OCI-LY7 (cell line): ENCODE measurements at places on chromosomes 4 and X.

DNA sequence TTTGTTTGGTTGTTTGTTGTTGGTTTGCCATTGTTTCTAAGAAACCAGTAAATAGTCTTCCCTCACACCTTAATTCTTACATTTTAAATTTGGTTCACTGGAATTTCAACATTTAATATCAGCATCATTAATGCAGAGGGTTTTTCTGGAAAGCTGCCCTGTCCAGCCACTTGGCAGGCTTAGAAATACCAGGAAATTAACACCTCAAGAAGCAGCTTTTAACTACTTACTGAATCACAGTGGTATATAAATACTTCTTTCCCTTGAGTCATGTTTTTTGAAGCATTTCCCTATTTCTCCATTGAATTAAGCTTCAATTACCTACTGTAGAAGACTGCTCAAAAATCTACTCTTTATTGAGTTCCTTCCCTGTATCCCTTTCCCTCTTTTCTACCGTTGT lies 1221.1 kb upstream of the ADGRL3 start:
- DNase-seq = no peak

DNA sequence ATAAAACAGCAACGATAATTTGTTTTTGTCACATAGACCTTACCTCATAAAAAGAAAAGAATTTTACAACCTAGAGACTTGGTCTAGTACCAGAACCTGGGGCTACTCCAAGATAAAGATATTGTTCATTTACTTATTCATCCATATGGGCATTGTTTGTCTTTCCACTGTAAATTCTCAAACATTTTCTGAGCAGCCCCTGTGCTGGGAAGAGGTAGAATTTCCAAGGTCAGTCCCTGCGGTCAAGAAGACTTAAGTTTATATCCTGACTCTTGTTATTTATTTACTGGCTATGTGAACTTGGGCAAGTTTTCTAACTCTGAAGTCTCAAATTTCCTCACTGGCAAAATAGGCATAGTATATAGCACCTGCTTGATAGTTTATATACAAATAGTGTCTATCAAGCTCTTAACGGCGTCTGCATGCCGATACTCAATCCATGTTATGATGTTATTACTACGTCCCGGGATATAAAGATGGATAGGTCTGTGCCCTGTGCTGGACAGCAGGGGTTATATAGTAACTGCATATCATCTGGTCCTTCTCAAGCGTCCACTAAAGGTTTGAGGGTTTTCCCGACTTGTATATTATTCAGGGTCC lies 222.1 kb upstream of the TAPT1 start:
- DNase-seq = no peak

GRCh38 chrX:27767387-27767786 lies 40.4 kb upstream of the MAGEB10 start:
- DNase-seq = no peak

DNA sequence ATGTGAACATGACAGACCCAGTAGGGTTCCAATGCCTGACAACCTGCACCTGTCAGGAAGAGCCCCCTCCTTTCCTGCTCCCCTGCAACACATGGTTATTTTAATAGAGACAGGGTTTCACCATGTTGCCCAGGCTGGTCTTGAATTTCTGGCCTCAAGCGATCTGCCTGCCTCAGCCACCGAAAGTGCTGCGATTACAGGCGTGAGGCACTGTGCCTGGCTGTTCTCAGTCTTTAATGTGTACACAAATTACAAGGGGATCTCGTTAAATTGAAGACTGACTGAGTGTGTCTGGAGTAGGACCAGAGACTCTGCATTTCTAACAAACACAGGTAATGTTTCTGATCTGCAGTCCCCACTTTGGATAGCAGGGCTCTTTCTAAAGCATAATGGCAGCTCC lies 55.4 kb downstream of the NPNT start:
- DNase-seq = no peak

DNA sequence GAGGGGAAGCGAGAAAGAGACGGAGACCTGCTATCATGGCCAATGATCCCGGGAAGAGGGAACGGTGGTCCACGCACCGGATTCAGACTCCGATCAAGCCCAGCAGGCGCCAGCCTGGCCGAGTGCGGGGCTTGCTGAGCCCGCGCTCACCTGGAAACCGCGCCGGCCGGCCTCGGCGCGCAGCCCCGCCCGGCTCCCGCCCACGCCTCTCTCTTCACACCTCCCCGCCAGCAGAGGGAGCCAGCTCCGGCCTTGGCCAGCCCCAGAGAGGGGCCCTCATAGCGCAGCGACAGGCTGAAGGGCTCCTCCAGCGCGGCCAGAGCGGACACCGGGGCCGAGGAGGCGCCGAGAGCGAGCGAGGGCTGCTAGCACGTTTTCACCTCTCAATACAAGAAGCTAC lies 36.8 kb upstream of the SPANXN2 start:
- DNase-seq = no peak

DNA sequence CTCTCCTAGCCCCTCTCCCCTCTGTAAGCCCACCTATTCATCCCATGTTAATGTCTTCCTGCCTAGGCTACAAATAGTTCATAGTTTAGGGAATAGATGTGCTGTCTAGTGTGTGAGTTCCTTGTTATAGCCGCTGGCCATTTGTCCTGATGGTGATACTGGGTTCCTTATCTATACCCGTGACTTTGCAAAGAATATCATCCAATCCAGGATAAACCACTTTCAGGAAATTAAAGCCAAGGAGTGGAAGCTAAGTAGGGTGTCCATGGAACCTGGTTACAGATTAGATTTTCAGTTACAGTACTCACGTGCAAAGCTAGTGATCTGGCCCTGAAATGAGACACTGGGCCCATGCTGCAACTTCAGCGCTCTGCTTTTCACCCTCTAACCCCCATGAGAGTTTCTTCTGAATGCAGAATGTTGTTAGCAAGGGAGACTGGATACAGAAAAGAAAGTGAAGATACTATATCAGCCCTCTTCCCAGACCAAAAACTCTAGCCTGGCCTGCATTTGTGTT lies 111.4 kb downstream of the TMEM164 start:
- no peak for DNase-seq

DNA sequence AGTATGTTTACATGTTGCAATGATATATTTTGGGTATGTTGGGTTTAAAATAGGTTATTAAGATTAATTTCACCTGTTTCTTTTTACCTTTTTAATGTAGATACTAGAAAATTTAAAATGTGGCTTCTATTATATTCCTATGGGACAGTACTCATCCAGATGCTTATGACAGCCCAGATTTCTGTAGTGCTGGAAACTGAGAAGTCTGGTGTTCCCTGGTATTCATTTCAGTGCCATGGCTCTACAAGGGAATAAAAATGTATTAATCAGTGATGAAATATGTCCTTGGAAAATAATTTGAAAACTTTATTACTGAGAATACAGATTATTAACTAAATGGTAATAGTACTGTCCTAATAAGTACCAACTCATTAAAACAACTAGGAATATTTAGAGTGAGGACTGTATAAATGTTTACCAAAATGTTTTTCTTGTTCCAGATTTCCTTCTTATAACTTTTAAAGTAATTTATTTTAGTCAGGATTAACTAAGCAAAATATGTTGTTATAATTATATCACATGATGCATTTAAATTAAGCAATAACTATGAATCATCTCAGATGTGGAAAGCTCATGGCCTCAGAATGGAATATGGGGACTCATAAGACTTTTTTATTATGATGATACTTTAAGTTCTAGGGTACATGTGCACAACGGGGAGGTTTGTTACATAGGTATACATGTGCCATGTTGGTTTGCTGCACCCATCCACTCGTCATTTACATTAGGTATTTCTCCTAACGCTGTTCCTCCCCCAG lies 25.3 kb downstream of the ARHGAP24 start:
- no peak for DNase-seq

DNA sequence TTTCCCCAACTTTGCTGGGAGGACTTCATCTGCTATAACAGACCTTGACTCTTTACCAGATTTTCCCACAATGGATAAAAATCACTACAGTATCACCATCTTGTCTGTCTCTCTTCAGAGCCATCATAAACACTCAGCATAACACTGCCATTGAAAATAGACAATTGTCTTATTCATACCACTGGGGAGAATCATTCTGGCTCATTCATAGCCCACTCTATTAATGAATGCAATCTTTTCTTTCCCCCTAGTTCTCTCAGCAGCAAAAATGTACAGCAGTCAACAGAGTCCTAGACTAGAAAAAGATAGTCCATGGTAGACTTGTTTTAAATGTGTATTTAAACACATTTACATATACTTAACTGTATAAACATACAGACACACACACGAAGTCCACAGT lies 19.2 kb downstream of the SLC9A7 start:
- no peak for DNase-seq

DNA sequence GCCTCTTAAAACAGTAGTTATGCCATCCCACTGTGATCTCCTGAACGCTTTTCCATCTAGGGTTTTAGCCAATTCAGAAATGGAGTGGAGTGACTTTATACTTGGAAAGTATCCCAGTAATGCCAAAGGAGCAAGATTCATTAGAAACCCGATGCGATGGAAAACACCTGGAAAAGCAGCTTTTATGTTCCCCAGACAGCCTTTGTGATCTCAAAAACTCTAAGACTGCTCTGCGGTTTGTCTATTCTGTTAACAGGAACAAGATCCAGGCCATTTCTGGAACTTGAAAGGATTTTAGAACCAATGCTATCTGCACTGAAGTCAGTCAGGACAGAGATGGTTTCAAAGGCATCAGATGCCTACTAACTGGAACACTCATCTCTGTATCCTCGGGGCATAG lies 145.1 kb downstream of the APBB2 start:
- no peak for DNase-seq

DNA sequence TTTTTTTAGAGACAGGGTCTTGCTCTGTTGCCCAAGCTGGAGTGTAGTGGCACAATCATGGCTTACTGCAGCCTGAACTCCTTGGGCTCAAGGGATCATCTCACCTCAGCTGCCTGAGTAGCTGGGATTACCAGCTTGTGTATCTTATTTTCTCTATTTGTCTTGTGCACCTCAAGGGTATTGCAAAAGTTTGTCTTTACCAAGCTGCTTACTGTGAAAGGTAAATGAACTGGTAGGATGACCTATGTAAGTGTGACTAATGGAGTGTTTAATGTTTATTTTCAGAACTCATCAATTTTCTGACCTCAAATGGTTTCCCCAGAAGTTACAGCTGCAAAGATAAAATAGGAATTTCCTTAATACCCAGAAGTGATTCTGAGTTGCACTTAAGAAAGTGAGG lies 5.3 kb upstream of the FGA start:
- no peak for DNase-seq

DNA sequence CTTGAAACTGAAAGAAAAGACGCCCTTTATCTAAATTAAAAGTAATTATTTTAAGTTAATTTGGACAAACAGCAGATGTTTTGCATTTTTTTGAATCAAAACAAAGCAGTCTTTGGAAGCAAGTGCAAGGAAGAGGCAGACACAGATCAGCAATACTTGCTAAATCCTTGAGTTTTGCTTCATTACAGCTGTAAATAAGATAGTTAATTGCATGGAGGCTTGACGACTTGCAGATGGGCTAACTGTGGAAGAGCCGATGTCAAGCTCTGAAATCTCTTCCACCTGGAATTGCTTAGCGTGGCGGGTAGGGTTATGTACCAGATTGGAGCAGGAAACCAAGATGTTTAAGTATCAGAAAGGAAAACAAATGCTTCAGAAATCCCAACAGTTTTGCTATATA lies 148.8 kb downstream of the POLA1 start:
- no peak for DNase-seq

DNA sequence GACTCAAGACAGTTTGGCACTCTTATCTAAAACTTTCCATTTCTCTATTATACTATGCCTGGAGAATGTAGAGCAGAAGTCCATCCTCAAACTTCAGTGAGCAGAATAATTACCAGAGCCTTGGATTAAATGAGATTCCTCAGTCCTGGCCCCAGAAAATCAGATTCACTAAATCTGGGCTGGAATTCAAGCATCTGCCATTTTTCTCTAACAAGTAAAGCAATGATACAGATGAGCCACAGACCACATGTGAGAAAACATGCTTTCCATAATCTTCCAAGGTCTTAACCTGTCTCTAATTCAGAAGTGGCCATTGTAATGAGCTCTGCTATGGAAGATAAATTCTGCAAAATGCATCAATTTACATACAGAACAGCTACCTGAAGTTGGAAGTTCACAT lies 25.4 kb downstream of the SOWAHB start:
- no peak for DNase-seq

DNA sequence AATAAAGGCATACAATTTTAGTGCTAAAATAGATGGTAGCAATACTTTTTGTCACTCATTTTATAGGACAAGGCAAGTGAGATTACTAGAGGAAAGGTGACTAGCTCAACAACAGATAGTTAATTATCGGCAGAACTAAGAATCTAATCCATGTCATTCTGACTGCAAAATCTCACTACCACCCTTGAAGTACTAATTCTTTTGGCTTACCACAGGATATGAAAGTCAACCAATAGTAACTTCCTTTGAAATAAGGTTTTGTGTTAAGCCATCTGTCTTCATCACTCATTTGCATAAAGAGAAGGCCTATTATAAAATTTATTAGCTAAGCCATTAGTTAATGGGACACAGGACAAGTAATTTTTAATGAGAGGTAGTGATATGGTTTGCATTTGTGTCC lies 25.3 kb upstream of the ZMAT1 start:
- no peak for DNase-seq

DNA sequence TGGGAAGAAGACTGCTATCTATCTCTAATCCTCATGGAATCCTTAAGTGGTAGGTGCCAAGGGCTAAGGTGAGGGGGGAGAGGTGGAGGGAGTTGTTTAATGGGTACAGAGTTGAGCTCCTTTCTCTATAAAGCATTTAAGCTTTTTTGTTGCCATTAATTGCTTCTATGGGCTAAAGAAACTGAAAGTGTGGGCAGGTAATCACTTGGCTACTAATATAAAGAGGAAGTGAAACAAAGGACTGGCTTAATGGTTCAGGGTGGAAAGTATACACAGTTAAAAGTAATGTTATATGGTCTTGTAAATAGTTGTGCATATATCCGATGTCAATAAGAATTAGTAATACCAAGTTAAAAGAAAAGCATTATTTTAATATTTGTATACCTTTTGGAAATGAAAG lies 83.9 kb downstream of the POLA1 start:
- DNase-seq = peak; percentile 76

GRCh38 chrX:107654566-107654871 lies 26.2 kb downstream of the PRPS1 start:
- no peak for DNase-seq

DNA sequence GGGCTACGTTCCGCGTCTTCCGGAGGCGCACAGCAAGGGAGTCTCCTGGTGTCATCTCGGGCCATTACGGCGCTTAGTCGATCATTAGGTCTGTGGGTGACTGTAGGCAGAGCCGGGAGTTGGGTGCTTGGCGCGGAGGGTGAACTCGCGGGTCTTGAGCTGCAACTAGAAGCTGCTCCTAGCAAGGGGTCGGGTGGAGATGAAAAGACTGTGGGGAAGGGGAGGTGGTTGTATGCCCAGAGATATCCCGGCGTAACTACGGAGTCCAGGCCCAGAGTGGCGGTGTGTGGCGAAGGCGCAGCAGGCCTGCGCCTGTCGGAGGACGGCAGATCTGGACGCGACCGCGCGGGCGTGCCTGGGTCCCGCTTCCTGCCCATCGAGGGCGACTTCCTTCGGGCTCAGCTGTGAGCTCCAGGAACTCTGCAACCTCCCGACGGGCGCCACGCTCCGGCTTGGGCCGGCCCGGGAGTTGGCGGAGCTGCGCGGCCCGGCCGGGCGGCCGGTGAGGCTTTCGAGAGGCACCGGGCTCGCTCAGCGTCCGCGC lies 2.7 kb upstream of the NKX3-2 start:
- DNase-seq = peak; percentile 12
